K562 (cell line): ENCODE measurements at places on chromosomes 5 and 9. TPM values are rescaled to one million over a fixed set of nuclear protein-coding genes. Genes with fewer than 3 reads are reported as not detected.

GRCh38 chr5:102531506-102531905 lies 32.7 kb upstream of the SLCO6A1 start:
- H3K27ac ChIP-seq = no peak overlapping the region
- H3K27me3 ChIP-seq = no peaks in the 10 kb centered on the region
- no peak for DNase-seq
- H3K36me3 ChIP-seq = no peaks in the 10 kb centered on the region
- no peaks in the 10 kb centered on the region for H3K4me1 ChIP-seq
- H3K4me3 ChIP-seq = no peak overlapping the region

PCDHA1 gene
- not detected in 2 replicates for total RNA-seq

CCIN gene
- not detected in 2 replicates for total RNA-seq

- H3K36me3 ChIP-seq = no peaks in the 10 kb centered on the region; the same call in 2 of the 3 replicates
- no peaks in the 10 kb centered on the region for H3K4me1 ChIP-seq
- no peaks in the 10 kb centered on the region for H3K27me3 ChIP-seq
- DNase-seq = no peak
- no peak overlapping the region for H3K27ac ChIP-seq
Observed at GRCh38 chr5:137393196-137393993, 105.7 kb downstream of the SPOCK1 start.

GRCh38 chr5:133687212-133688061 lies 75.1 kb upstream of the FSTL4 start:
- H3K36me3 ChIP-seq = no peaks in the 10 kb centered on the region
- no peak overlapping the region for H3K27ac ChIP-seq
- no peak overlapping the region for H3K4me3 ChIP-seq
- peaks cover 10% of the 10 kb centered on the region; the same call in 2 of the 3 replicates for H3K27me3 ChIP-seq
- H3K4me1 ChIP-seq = peaks cover 5% of the 10 kb centered on the region

GRCh38 chr5:72377910-72378638 lies 57.9 kb downstream of the PTCD2 start:
- H3K4me3 ChIP-seq = no peak overlapping the region
- H3K4me1 ChIP-seq = no peaks in the 10 kb centered on the region
- no peak overlapping the region for H3K27ac ChIP-seq
- peaks cover 12% of the 10 kb centered on the region; the same call in 1 of the 3 replicates for H3K27me3 ChIP-seq
- no peaks in the 10 kb centered on the region for H3K36me3 ChIP-seq
- DNase-seq = no peak

DNA sequence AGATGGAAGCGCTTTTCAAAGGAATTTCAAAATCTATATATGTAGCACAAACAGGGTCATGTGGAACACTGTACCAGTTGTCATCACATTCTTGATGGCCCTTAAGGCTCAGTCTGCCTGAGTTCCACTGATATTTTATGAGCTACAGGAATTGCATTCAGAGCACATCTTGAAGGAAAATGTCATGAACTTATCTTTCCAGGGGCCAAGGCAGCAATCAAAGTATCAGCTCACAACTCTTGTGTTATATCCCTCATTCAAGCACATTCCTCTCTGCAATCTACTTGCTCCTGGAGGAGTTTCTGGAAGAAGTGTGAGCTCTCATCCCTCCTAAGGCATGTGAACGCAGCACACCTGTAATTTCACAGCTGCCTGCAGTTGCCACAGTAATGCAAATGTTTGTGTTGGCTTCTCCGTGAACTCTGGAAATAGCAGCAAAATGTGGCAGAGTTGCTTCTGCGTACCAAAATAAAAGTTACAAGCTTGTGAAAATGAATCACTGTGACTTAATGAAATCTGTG lies 89.7 kb upstream of the EQTN start:
- no peak overlapping the region for H3K27ac ChIP-seq
- H3K27me3 ChIP-seq = no peaks in the 10 kb centered on the region
- no peak for DNase-seq
- H3K36me3 ChIP-seq = no peaks in the 10 kb centered on the region

DNA sequence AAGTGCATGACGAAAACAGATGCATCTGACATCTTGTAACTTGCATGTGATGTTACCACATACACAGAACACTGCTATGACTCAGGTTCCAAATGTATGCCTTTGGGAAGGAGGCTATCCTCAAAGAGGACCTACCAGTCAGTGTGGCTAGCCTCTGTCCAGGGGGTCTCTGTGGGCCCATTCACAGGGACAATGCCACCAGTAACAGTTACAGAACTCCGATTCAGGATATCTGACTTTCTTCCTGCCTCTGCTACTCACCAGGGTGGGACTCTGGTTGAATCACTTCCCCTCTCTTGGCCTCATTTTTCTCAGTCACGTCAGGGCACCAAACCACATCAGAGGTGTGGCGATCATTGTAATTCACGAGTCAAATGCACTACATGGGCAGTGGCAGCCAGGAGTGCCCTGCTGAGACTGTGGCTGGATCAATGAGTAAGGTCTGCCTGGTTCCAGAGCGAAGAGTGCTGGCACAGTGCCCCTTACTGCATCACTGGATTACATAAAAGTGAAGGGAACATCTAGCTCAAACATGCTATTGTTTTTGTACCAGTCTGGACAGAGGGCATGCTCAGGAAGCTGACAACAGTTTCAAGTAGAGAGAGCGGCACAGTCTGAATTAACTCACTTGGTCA lies 13.2 kb downstream of the ATOX1 start:
- no peaks in the 10 kb centered on the region; the same call in 1 of the 3 replicates for H3K4me1 ChIP-seq
- H3K27ac ChIP-seq = no peak overlapping the region
- no peaks in the 10 kb centered on the region for H3K27me3 ChIP-seq
- no peak for DNase-seq
- peaks cover 45% of the 10 kb centered on the region; the same call in 2 of the 3 replicates for H3K36me3 ChIP-seq
- H3K4me3 ChIP-seq = no peak overlapping the region

DNA sequence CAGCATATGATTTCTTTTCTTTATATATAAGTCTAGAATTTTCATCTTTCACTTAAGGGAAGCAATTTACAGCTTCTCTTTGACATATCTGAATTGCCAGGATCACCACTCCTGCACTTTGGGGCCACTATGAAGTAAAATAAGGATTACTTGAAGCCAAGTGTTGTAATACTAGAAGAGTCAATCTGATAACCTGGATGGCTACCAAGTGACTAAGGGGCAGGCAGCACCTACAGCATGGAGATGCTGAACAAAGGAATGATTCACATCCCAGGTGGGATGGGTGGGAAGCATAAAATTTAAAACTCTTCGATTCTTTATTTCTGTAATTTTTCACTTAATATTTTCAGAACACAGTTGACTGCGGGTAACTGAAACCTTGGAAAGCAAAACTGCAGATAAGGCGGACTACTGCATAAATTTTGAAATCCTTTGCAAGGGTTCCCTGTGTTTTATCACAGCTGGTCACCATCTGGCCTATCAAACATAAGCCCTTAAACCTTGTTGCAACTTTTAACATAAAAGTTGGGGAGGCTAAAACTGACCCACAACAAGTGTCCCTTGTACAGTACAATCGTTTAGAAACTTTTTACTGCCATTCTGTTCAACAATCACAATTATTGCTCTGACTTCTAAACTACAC lies 31.2 kb downstream of the NR3C1 start:
- H3K4me3 ChIP-seq = no peak overlapping the region
- no peaks in the 10 kb centered on the region; the same call in 2 of the 3 replicates for H3K36me3 ChIP-seq
- H3K4me1 ChIP-seq = no peaks in the 10 kb centered on the region
- DNase-seq = no peak
- H3K27ac ChIP-seq = no peak overlapping the region
- no peaks in the 10 kb centered on the region for H3K27me3 ChIP-seq

CD72 gene
- 0.25 and 0.55 TPM in 2 replicates for total RNA-seq

ZFP2 gene
- total RNA-seq = not detected in 2 replicates

TAF11L5 gene
- total RNA-seq = 0.53 TPM in 1 of 2 replicates, not detected in the other

DNA sequence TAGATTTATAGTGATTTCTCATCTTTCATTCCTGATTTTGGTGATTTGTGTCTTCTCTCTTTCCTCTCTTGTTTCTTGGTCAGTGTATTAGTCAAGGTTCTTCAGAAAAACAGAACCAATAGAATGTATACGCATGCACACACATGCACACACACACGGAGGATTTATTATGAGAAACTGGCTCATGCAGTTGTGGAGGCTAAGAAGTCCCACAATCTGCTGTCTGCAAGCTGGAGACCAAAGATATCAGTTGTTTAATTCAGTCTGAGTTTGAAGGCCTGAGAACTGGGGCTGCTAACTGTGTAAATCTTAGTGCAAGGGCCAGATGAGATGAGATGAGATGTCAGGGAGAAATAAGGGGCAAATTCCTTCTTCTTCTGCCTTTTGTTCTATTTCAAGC lies 5.7 kb upstream of the RPS23 start:
- no peaks in the 10 kb centered on the region for H3K27me3 ChIP-seq
- no peaks in the 10 kb centered on the region for H3K36me3 ChIP-seq
- H3K4me3 ChIP-seq = no peak overlapping the region
- peaks cover 16% of the 10 kb centered on the region for H3K4me1 ChIP-seq
- no peak for DNase-seq

GRCh38 chr9:90787771-90788460 lies 13.7 kb upstream of the SYK start:
- no peak overlapping the region for H3K4me3 ChIP-seq
- H3K27me3 ChIP-seq = no peaks in the 10 kb centered on the region; the same call in 2 of the 3 replicates
- H3K27ac ChIP-seq = no peak overlapping the region

DNA sequence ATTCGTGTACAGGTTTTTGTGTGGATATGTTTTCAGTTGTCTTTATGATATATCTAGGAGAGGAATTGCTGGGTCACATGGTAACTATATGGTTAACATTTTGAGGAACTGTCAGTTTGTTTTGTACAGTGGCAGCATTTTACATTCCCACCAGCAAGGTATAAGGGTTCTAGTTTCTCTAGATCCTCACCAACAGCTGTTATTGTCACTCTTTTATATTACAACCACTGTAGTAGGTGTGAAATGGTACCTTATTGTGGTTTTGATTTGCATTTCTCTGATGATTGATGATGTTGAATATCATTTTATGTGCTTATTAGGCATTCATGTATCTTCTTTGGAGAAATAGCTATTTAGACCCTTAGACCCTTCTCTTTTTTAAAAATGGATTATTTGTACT lies 82.9 kb downstream of the CCDC171 start:
- no peak overlapping the region for H3K4me3 ChIP-seq
- no peak overlapping the region for H3K27ac ChIP-seq
- no peaks in the 10 kb centered on the region for H3K4me1 ChIP-seq
- no peaks in the 10 kb centered on the region for H3K36me3 ChIP-seq
- H3K27me3 ChIP-seq = no peaks in the 10 kb centered on the region

DNA sequence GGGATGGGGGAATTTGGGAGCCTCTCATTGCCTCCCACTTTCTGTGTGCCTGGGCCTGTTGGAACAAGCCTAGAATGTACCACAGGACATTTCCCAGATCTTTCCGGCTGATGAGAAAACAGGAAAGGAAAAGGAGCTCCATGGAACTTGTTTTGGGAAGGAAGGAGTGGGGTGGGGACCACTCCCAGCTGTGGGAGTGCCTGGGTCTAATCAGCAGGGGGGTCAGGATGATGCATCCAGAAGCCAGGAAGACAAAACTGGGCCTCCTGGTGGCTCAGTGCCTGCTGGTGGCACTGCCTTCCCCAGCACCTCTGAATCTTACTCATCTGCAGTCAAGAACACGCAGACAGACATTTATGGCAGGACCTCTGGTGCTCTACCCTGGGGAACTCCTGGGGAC lies 2.8 kb downstream of the SMIM33 start:
- peak overlapping the region; percentile 91; the same call in 1 of the 3 replicates for H3K27ac ChIP-seq
- H3K36me3 ChIP-seq = peaks cover 38% of the 10 kb centered on the region; the same call in 2 of the 3 replicates
- no peak for DNase-seq
- H3K27me3 ChIP-seq = no peaks in the 10 kb centered on the region

DNA sequence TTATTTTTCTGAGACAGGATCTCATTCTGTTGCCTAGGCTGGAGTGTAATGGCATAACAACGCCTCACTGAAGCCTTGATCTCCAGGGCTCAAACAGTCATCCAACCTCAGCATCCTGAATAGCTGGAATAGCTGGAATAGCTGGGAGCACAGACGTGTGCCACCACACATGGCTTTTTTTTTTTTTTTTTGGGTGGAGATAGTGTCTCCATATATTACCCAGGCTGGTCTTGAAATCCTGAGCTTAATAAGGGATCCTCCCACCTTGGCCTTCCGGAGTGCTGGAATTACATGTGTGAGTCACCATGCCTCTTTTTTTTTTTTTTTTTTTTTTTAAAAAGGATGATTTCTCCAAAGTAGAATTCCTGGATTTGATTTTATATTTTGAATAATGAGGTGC lies 60.7 kb downstream of the NSD1 start:
- no peak overlapping the region for H3K27ac ChIP-seq
- H3K36me3 ChIP-seq = peaks cover 53% of the 10 kb centered on the region; the same call in 2 of the 3 replicates
- DNase-seq = no peak
- no peaks in the 10 kb centered on the region for H3K4me1 ChIP-seq
- H3K27me3 ChIP-seq = no peaks in the 10 kb centered on the region

DNA sequence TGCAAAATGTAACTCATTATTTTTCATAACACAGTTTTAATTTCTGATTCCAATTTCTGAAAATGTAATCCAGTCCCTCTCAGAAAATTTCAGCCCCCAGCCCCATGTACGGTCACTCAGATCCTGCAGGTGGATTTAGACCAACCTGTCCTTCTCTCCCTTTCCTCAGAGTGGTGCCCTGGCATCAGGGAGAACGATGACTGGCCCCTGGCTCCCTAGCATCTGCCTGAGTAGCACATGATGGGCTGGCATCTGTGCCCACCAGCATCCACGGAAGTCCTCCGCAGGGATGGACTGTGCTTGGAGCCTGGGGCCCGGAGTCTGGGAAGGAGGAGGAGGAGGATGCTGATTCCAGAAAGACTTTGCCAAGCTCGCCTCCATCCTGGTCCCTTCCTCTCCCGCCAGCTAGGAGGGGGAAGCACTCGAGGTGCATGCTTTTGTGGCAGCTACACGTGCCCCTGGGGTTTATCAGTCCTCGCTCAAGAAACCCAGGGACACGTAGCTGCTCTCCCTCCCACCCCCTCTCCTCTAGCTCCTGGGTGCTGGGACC lies 54.4 kb upstream of the RUFY1 start:
- H3K36me3 ChIP-seq = no peaks in the 10 kb centered on the region
- no peak for DNase-seq
- no peak overlapping the region for H3K4me3 ChIP-seq
- H3K27me3 ChIP-seq = peaks cover 59% of the 10 kb centered on the region

- H3K27ac ChIP-seq = no peak overlapping the region
- H3K4me1 ChIP-seq = no peaks in the 10 kb centered on the region
- no peaks in the 10 kb centered on the region for H3K36me3 ChIP-seq
- H3K27me3 ChIP-seq = no peaks in the 10 kb centered on the region
- H3K4me3 ChIP-seq = no peak overlapping the region
Observed at GRCh38 chr9:14935964-14936363, 25.7 kb upstream of the FREM1 start.

DNA sequence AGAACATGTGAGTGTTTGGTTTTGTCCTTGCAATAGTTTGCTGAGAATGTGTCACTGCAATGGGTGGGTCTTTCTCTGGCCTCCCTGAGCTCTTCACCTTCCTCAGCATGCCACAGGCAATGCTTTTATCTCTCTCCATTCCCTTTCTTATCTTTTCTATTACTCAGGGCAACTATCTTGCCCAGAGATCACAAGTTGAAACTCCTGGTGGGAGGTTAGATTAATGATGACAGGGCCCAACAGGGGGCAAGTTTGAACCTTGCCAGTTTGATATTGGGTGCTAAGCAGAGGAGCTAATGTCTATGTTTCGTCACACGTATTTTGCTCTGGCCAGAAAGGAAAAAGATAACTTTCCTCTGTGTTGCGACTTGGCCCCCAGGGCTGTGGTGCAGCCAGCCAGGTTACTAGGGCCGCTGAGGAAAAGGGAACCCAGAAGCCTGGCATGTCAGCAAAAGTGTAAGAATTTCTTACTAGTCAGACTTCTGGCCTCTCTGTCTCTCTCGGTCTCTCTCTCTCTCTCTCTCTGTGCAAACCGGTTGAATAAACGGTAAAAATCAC lies 299.3 kb upstream of the POU5F2 start:
- H3K27ac ChIP-seq = peak overlapping the region; percentile 42; the same call in 1 of the 3 replicates
- no peaks in the 10 kb centered on the region for H3K4me1 ChIP-seq
- no peaks in the 10 kb centered on the region for H3K27me3 ChIP-seq
- no peak for DNase-seq
